Bone marrow (tissue), 2 donors: ENCODE measurements at places on chromosomes 2 and 18.

GRCh38 chr2:200814917-200815316, 3.2 kb downstream of the BZW1 start:
- DNase-seq: no peak

DNA sequence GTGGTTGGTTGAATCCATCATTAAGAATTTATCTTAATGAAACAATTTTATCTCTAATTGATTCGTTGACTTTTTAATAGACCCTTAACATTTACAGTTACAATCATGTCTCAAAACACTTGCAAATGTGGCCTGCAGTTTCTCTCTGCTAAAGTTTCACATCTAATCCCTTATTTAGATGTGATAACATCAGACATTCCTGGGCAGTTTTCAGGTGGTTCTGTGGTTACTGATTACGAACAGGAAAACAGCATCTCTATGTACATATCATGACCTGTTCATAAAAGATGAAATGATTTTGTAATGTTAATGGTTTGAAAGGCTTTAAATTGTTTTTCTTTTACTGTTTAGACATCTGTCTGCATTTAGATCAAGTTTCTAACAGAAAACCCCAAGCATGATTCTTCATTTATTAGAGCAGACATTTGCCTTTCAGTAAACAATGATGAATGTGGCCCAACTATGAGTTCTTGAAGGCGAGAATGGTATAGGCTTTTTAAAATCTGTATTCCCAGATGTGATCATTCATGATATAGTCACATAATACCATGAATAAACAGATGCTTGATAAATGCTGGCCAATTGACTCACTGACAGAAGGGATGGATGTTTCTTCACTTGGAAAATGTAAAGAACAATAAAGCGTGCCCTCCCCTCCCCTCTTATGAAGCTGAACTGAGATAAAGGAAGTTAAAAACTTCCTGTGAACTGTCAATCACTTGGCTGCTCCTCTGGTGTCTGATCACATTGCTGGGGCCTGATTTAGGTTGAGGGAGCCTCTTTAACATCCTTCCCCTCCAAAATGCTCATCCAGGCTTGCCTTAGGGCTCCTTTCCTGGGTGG, 3.5 kb downstream of the CAPN14 start:
- no peak for DNase-seq

DNA sequence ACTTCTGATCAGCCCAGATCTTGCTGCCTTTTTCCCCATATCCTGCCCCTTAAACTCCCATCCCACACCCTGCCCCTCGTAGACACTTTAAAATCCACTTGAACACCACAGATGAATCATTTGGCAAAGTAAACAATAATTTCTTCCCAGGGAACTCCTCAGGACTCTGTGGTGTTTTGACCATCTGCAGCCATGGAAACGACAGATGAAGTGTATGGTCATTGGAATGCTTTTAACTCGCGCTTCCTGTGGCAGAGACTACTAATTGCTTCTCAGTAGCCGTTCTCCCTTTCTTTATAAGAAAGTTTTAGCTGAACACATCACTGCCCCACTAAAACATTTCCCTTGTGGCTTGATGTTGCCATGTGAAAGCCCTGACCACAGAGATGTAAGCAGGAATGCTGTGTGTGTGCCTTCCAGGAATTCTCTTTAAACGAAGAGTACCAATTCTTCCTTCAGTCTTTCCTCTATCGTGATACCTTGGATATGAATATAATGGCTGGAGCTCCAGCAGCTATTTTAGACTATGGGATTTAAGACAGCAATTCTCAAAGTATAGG, 92.7 kb upstream of the PARD3B start:
- no peak for DNase-seq

- peak; percentile 49 for DNase-seq
Measured at GRCh38 chr2:172253190-172254052, 150.7 kb upstream of the DLX2 start.

DNA sequence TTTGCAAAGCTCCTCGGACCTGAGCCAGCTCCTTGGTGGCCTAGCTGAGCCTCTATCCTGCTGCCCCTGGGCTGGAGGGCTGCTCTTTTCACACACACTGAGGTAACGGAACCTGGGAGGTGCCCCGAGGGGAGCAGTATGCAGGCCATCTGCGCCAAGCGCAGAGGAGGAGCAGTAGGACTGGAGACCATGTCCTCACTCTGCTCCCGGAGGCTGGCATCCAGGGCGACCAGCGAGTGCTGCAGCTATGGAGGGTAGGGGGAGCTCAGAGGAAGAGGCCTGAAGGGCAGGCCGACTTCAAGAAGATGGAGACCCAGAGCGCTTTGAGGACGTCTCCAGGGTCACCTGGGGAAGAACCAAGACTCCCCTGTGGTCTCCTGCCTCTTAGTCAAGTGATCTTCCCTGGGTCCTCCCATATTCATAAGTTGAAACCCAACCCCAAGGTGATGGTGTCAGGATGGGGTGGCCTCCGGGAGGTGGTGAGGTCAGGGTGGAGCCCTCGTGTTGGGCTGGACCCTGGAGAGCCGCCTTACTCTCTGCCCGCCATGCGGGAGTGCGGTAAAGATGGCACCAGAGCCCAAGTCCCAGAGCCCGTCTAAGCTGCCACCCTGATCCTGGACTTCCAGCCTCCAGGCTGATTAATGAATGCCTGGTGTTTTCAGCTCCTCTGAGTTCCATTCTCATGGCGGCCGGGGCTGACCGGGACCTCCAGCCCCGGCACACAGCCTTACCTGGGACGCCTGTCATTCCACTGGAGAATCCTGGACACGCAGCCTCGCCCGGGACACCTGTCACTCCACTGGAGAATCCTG, 160.7 kb downstream of the NDUFA10 start:
- DNase-seq: no peak

- peak; percentile 1 for DNase-seq
Measured at GRCh38 chr2:202965810-202966460, 48.7 kb upstream of the NBEAL1 start.

DNA sequence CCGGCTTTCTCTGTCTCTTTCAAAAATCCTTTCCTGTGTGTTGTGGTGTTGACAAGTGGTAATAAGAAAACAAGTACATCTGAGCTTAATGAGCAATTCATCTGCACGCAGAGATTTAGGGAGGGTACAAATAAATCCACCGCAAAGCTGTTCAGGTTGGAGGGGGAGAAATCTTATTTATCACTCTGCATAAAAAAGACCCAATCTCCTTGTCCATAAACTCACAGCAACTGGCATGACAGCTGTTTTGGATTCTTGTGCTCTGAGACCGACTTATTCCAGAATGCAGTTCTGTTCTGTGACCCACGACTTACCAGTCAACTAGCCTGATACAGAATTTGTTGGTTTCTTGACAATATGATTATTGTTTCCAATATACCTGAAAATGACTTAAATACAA, 380.1 kb downstream of the SOX11 start:
- no peak for DNase-seq

GRCh38 chr2:151977631-151978030, 121.2 kb downstream of the CACNB4 start:
- DNase-seq: no peak

GRCh38 chr2:120920454-120921148, 184.9 kb downstream of the GLI2 start:
- no peak for DNase-seq

- DNase-seq: no peak
Measured at GRCh38 chr18:62426191-62426488, 96.7 kb upstream of the ZCCHC2 start.

- DNase-seq: no peak
Measured at GRCh38 chr18:49910019-49910418, 96.7 kb upstream of the ACAA2 start.

- DNase-seq: no peak
Measured at GRCh38 chr2:12170121-12170520, 423.7 kb downstream of the LPIN1 start.

DNA sequence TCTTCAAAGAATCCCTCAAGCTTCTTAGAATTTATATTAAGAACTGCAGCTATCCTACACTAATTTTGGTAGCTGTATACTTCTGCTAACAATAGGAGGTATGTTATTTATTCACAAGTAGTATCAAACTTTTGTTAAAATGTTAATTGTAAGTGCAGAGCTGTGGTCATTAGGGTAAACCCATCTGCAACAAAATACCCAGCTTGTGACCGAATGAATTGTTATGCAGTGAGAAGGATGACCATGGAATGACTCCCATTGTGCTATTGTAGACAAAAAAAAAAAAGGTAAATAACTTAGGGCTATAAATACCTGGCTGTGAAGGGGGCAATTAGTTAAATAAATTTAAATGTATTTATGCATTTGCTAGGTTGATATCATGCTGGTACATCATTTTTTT, 186.1 kb downstream of the ADCYAP1 start:
- no peak for DNase-seq

DNA sequence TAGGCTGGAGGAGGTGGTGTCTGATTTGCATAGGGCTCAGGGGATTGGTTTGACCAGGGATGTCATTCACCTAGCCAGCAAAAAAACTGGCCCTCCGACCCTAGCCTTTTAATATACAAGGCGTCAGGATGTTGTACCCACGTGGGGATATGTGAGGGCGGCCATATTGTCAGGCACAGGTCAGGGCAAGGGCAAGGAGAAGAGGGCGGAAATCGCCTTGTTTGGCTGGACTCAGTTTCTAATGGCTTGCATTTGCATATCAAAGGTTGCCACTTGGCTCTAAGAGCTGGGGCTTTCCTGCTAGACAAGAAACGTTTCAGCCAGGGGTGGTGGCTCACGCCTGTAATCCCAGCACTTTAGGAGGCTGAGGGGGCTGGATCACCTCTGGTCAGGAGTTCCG, 24.9 kb upstream of the PDCL3 start:
- no peak for DNase-seq

DNA sequence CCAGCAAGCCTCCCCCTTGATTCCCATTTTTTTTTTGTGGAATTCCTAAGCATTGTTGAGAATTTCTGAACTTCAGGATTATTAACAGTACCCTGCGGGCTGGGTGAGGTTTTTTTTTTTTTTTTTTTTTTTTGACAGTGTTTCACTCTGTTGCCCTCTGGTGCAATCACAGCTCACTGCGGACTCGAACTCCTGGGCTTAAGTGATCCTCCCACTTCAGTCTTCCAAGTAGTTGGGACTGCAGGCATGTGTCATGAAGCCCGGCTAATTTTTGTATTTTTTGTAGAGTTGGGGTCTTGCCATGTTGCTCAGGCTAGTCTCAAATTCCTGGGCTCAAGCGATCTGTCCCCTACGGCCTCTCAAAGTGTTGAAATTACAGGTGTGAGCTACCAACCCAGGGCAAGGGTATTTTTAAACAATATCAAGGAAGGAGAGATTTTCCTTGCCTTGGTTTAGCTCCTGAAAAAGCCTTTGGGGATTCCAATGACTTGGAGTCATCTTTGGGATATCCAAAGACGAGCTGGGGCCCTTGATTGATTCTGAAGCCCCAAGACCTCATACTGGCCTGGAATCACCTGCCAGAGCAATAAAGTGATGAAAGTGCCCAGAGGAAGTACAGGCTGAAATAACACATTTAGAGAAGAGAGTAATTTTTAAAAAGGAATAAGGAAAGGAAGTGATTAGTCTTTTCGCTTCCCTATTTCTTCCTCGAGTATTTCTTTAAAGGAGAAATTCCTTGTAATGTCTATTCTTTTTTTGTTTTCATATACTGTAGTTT, 240.2 kb downstream of the TGIF1 start:
- no peak for DNase-seq

DNA sequence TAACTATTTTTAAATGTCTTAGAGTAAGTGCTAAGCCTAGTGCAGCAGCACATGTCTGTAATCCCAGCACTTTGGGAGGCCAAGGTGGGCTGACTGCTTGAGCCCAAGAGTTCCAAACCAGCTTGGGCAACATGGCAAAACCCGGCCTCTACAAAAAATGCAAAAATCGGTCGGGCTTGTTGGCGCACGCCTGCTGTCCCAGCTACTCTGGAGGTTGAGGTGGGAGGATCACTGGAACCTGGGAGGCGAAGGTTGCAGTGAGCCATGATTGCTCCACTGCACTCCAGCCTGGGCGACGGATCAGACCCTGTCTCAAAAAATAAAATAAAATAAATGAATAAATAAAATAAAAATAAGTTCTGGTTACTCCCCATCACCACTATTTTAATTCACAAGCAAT, 783.4 kb downstream of the ERBB4 start:
- no peak for DNase-seq

GRCh38 chr2:24707143-24707542, 86.0 kb downstream of the PTRHD1 start:
- DNase-seq: no peak

GRCh38 chr18:54162431-54162830, 62.0 kb downstream of the MBD2 start:
- no peak for DNase-seq

- no peak for DNase-seq
Measured at GRCh38 chr2:19711470-19712372, 190.1 kb downstream of the TTC32 start.
